IPS-NIHi11 (cell line): ENCODE measurements at places on chromosomes 5 and 9.

DNA sequence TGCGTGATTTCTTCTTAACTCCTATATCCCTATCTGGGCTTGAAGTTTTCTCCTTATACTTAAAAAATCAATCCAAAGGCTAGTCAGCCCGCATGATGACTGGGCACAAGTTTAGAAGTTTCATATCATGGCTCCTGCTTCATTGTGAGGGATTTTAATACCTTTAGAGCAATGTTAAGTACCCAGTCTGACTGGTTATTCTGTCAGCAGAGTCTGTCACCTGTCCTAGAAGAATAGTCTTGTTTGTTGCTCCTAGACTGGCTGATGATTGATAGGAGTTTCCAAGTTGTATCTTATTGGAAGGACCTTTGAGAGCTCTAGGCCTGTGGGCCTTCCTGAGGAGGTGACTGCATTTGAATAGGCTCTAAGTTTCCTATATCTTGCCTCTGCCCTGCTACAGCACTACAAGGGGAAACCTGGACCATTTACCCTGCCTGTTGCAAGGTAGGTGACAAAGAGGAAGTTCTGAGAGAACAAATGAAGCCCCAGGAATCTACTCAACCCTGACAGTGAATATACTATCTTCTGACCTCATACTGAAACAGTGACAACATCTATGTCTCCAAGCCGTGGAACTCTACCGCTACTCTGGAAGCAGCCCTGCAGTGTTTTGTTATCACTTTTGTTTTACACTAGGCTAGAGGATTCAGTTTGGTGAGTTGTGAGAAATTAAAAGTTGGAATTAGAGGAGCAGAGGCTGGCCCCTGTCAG lies 66.5 kb downstream of the F2RL2 start:
- DNase-seq, result no peak

DNA sequence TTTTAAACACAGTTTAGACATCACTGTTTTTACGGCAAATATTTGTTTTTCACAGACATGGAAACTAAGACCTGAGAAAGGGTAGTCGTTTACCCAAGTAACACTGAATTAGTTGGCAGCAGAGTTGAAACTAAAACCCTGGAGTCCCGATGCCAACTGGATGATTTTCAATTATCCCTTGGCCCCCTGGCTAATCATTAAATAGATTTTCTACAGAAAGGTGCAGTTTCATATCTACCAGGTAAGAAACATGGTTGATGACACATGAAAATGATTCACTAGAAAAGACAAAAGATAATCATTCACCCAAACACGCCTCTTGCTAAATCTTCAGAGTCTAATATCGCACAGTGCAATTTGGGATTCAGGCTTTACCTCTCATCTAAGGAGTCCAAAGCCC lies 136.9 kb downstream of the SEMA5A start:
- no peak for DNase-seq

DNA sequence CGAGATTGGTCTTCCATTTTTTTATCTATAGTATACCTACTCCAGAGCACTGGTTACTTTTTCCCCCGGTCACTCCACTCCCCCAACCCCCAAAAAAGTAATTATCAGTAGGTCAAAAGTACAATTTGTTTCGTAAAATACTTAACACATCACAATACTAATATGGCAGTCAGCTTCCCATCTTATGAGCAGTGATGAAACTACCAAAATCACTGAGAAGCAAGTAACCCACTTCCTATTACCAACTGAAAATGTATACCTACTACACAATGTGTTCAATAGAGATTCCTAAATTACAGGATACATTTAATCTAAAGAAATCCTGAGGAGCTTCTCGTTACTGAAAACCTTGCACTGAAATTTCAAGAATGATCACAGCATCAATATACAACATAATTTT lies 1.9 kb downstream of the CERT1 start:
- DNase-seq, result no peak

GRCh38 chr9:68488126-68488525 lies 52.6 kb downstream of the TMEM252 start:
- DNase-seq, result no peak

DNA sequence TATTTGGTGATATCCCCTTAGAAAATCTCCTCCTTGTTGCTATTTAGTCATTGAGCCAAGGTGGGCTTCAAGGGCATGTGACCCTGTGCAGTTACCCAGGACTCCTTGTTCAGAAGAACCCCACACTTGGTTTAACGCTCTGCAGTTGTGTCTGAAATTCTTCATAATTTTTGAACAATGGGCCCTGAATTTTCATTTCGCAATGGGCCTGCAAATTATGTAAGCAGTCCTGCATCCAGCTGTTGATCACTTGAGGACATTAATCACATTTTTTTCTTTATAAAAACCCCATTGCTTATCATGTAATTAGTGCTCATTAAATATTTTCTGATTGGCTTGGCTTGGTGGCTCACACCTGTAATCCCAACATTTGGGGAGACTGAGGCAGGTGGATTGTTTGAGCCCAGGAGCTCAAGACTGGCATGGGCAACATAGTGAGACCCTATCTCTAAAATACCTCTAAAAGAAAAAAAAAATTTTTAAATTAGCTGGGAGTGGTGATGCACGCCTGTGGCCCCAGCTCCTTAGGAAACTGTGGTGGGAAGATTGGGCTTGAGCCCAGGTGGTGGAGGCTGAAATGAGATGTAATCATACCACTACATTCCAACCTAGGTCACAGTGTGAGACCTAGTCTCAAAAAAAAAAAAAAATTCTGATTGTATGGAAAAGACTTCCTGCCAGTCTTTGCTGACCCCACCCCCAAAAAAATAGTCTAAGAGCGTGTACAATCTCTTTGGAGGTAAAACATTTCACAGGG lies 194.2 kb upstream of the HAPLN1 start:
- DNase-seq, result no peak

- no peak for DNase-seq
Observed at GRCh38 chr5:158660726-158661125, 439.0 kb downstream of the EBF1 start.

DNA sequence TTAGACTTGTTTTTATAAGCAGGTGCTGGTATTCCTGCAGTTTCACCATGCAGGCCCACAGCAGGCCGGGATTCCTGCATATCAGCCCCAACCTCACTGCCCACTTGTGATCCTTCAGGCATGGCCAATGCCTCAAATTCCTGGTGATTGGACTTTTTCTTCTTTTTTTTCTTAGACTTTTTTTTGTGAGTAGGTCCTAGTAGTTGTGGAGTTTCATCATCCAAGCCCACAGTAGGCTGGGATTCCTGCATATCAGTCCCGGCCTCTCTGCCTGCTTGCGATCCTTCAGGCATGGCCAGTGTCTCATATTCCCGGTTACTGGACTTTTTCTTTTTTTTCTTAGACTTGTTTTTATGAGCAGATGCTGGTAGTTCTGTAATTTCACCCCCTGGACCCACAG lies 4.8 kb downstream of the TTF1 start:
- no peak for DNase-seq

- DNase-seq, result no peak
Observed at GRCh38 chr9:135134268-135135022, 47.0 kb downstream of the OLFM1 start.

DNA sequence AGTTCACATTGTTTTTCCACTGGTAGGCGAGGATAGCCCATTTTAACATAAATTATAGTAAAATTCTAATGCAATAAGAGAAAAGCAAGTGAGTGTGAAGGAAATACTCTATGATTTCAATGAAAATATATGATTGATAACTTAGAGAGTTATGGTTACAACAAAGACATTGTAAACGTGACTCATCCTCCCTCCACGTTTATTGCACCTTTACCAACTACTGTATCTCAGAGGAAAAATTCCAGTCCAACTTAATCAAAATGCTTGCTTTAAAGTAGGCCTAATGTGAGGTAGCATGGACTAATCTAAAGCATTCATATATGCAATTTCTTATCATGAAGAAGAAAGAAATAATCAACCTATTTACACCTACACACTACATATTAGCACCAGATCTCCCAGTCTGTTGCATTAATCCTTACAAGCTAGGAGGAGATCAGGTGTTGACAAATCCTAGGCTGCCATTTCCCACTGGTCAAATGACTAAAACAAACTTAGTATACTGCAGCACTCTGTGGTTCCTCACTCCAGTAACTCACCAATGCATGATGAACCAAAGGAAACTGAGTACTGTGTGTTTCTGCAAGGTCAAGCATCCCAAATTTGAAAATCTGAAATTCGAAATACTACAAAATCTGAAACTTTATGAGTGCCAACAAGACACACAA lies 41.7 kb downstream of the ECPAS start:
- no peak for DNase-seq

DNA sequence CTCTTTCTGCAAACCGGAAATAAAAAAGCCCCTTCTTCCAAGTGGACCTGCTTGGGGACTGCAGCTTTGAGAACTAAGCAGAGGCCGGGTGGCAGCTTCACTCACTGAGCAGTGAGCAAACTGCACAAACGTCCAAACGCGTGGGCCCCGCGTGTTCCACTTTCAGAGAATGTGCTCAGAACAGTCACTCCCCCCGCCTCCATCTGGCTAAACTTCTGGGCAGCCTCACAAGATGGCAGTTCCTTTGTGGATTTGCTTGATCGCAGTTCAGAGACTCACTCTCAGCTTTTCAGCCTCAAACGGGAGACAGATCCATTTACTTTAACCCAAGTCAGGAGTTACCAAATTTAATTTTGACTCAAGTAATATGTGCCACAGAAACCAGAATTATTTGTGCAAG lies 216.6 kb downstream of the TLE1 start:
- no peak for DNase-seq

- no peak for DNase-seq
Observed at GRCh38 chr9:17191082-17191481, 56.2 kb downstream of the CNTLN start.

DNA sequence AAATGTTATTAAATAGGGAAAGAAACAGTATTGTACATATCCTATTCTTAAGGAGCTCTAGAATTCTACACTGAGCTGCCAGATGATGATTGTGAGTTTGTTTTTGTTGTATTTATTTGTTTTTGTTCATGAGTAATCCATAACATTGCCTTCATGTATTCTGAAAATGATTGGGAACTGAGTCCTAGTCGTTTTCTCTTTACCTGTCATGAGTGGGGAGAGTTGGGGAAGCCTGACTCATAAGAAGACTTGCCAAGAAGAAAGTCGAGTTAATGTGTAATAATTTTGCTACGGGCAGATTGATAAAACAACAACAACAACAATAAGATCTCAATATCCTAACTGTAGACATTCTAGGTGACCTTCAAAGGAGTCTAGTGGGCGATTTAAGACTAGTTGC lies 103.8 kb downstream of the ANKRD55 start:
- DNase-seq, result no peak

DNA sequence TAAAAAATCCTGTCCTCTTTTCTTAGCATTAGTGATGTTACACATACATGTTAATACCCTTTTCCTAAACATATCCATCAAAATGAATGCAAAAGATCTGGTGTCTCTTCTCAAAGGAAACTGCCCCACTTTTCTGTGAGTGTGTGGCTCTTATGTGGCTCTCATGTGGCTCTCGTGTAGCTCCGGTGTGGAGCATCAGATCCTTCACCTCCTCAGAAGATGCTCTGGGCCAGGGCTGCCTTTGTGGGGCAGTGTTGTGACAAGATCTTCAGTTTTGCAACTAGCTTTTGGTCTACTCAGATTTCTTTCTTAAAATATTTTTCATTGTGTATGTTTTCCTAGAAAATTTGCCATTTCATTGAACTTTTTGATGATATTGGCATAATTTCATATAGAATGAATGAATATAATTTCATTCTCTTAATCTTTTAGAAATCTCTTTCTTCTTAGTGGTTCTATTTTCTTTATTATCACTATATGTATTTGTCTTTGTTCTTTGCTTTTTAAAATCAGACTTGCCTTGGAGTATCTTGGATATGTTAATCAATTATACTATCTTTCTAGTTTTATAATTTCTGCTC lies 19.4 kb downstream of the GARNL3 start:
- peak; percentile 30 for DNase-seq

DNA sequence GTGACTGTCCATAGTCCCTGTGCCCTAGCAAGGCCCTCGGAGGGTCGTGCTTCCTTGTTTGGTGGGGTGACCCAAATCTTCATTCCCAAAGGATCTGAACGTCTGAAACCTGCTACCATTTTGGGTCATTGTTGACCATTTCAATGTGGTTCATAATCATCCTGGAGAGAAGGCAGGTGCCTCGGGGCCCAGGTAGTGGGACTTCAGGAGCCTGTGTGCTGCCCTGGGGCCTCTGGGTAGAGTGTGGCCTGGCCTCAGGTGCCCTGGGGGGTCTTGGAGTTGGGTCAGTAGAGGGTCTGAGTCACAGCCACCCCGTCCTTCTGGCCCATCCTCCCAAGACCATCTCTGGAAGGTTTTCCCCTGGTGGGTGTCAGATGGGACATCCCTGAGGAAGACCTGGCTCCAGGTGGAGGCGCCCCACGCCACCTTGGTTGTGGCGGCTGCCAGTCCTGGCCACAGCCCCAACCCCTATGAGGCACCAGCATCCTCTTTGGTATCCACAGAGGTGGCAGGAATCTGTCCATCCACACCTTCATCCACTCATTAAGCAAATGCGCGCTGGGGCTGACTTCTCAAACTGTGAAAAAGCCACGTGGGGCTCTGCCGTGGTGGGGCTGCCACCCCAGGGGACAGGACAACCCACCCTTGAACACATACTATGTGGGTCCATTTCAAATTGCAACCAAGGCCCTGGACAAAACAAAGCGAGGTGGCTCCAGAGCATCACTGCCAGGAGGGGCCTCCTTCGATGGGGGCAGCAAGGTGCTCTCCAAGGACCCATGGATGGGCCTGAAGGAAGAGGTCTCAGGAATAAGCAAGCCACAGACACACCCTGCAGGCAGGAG lies 41.6 kb upstream of the FCN1 start:
- no peak for DNase-seq

DNA sequence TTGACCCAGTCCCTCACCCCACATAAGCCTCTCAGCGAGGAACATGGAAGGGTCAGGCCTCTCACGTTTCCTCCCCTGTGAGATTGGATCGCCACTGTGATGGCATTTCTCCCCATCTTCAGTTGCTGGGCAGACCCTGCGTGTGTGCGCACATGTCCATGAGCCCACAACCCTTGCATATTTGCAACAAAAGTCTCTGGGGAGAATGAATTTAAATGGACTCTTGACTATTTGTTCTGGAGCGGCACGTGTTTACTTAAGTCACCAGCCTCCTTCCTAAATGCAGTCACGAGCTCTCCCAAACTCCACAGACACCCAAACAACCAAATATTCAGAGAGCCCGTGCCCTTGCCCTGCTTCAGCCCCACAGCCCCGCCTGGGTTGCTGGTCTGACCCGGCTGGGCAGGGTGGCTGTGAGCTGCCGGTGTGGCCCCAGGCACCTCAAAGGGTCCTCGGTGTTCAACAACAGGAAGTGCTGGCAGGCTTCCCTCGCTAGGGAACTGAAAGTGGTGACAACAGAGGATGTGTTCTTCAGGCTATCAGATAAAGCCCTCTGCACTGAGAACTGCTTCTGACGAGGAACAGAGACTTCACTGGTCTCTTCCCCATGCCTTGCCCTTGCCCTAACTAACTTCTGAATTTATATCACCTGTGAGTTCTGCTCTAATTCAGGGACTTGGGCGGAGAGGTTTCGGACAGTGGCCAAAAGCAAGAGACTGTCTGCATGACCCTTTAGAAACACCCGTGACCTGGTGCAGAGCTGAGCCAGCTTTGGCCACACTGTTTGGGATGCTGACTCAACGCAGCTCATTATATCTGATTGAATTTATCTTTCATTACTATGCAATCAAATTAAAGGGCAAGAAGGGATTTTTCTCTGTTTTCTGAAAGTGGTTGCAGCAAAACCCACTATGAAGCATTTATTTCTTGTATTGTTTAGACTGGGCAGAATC lies 19.2 kb upstream of the CD180 start:
- DNase-seq, result no peak

- no peak for DNase-seq
Observed at GRCh38 chr9:116288658-116289057, 135.1 kb downstream of the PAPPA start.

GRCh38 chr9:80755586-80755985 lies 933.8 kb downstream of the TLE1 start:
- DNase-seq, result no peak

- peak; percentile 74 for DNase-seq
Observed at GRCh38 chr5:138753794-138754698, 821 bp downstream of the CTNNA1 start.
